ENCODE measurements at places on chromosomes 4 and X. TPM values are rescaled to one million over a fixed set of nuclear protein-coding genes. Genes with fewer than 3 reads are reported as not detected.

DNA sequence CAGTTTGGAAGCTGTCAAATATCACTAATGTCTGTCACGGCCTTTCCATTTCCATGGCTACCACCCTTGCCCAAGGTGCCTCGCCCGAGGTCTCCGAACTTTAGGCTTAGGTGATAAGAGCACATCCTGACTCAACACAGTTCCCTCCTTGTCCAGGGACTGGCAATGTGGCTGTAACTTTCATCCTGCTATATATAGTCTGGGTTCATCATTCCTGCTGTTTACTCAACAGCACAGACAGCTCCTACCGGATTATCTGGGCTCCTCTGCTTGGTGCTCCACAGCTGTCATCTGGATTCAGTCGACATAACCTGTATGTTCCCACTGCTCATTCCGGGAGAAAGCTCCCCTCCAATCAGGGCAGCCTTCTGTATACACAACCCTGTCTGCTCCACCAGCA is 51.2 kb downstream of the GATB start:
- no peak for DNase-seq

DNA sequence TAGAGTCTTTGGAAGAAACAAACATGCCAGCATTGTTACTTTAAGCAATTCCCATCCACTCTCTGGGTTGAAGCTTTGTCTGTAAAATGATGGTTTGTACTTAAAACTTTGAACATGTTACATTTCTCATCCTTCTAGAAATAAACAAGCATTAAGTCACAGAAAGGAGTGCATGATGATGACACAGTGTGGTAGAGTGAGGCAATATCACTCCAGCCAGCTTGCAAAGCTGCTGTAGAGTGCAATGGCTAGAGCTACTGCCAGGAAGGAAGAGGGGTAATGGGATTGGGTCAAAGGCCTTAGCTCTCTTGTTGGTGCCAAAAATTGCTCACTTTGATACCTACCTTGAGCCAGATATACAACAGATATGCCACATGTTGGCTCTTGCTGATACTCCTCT is 12.3 kb upstream of the ENOX2 start:
- DNase-seq = no peak

DNA sequence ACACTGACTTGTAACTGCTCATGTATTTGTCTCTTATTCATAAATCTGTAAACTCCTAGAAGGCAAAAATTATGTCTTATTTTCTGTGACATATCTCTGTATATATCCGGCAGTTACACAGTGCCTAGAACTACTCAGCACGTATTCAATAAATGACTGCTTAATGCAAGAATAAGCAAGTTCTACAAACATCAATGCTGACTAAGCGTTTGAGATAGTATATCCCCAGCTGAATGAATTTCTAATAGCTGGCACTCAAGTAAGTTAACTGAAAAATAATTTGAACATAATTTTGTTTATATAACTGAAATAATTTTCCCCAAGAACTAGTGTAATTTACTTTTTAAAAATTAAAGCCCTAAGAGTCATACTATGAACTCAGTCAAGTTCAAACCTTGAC is 113.7 kb downstream of the ARAP2 start:
- no peak for DNase-seq

GAB3 gene
- 5.6 TPM for total RNA-seq

NIPAL1 gene
- 0.64 TPM for total RNA-seq
